Mammary epithelial cell (primary cell): ENCODE measurements at places on chromosomes 4 and X. TPM values are rescaled to one million over a fixed set of nuclear protein-coding genes. Genes with fewer than 3 reads are reported as not detected.

Gene RHOXF1
- not detected in 2 replicates for total RNA-seq

Gene KCNE5
- total RNA-seq, result 0.50 TPM

Gene CACNA1F
- total RNA-seq, result under 0.01 TPM

Gene HTRA3
- 0.17 TPM for total RNA-seq

Gene GPC3
- not detected in 2 replicates for total RNA-seq

Gene ADGRG4
- not detected in 2 replicates for total RNA-seq

Gene CD99
- 27.0 TPM for total RNA-seq

Gene GPAT3
- total RNA-seq, result 8.3 TPM

Gene SLC10A4
- 0.17 TPM for total RNA-seq
